ENCODE measurements at places on chromosomes 16 and 17.
A peak's percentile ranks its signal among the peaks of the same experiment; 100 is the strongest.

GRCh38 chr17:79969906-79970305 lies 65.8 kb downstream of the TBC1D16 start:
- no peak for DNase-seq

DNA sequence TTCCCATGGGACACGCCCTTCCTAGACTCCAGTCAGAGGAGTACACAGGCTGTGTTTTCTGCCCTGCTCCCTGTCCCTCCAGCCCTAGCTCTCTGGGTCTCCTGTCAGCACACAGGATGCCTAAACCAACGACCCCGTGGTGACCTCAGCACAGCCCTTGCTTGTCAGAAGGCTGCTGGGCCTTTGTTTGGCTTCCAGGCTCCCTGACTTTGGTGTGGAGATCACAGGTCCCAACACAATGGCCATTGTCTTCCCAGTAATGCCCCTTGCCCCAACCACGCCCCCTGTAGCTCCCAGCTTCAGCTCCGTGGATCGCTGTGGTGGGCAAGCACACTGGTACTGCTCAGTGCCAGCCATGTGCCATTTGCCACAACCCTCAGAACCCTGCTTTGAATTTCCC lies 15.0 kb downstream of the HNF1B start:
- DNase-seq, result no peak

GRCh38 chr17:64706224-64707049 lies 44.3 kb upstream of the SMURF2 start:
- peak; percentile 68 for DNase-seq

DNA sequence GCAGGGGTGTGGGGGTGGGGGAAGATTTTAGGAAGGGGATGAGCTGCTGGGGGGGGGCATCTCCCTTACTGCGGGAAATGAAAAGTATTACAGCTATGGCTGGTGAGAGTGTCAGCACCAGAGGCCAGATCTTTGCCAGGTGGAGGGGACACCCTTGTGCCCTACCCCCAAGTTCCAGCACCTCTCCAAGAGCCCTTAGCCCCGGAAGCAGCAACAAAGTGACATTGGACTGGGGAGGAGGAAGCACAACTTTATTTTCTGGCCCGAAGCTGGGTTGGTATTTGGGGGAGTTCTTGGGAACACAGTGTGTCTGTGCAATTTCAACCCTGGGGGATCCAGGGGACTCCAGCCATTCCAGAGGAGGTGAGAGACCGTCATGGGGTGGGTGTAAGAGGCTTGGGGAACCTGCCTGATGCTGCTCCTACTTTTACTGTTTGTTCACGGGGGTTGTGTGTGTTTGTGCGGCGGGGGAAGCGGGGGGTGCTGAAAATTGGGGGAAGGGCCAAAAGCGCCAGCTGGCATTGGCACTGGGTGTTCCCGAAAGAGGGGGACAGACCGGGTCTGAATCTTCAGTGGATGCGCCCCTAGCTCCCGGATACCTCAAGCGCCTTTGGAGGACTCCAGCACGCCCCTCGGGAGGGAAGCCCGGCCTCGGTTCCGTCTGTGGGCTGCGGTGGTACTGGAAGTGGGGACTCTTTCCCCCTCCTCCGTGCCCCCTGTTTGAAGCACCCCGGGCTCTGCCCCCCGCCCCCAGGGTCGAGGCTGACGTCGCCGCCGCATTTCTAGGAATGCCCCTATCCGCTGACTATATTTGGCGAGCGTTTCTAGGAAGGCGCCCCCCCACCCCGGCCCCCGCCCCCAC lies 230.3 kb downstream of the MRTFB start:
- DNase-seq, result no peak

- DNase-seq, result no peak
These were observed 45.9 kb downstream of the KANSL1 start for GRCh38 chr17:46147296-46147695.

DNA sequence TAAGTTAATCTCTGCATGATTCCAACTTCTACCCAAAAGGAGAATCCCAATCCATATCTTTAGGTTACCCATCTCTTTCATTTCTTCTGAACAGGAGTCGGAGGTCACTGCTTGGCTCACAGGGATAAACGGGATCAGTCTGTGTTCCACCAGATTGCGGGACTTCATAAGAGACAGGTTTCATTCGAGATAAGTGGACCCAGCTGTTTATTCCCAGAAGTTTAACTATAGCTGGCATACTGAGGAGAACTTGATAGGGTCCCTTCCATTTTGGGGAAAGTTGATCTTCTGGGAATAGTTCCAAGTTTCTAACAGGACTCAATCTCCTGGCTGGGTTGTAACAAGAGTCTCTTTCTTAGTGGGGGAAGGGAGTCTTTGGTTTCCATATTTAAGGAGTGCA lies 45.4 kb upstream of the ARL4D start:
- no peak for DNase-seq

GRCh38 chr16:50611332-50611934 lies 63.2 kb downstream of the NKD1 start:
- no peak for DNase-seq

DNA sequence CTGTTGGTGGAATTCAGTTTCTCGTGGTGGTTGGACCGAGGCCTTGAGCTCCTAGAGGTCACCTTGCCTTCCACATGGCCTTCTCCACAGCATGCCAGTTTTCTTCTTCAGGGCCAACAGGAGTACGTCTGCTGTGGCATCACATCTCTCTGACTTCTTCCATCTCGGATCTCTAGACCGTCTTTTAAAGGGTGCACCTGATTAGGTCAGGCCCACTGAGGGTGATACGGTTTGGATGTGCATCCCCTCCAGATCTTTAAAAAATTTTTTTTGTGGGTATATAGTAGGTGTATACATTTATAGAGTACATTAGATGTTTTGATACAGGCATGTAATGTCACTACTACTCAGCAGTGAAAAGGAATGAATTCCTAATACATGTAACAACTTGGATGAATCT lies 58.3 kb upstream of the BRD7 start:
- no peak for DNase-seq

GRCh38 chr17:16971458-16972338 lies at the start of gene TNFRSF13B:
Gene TNFRSF13B, minus strand, starts transcription at chr17:16972118. Its CDS starts 43 bp downstream, at chr17:16972075.
- no peak for DNase-seq

DNA sequence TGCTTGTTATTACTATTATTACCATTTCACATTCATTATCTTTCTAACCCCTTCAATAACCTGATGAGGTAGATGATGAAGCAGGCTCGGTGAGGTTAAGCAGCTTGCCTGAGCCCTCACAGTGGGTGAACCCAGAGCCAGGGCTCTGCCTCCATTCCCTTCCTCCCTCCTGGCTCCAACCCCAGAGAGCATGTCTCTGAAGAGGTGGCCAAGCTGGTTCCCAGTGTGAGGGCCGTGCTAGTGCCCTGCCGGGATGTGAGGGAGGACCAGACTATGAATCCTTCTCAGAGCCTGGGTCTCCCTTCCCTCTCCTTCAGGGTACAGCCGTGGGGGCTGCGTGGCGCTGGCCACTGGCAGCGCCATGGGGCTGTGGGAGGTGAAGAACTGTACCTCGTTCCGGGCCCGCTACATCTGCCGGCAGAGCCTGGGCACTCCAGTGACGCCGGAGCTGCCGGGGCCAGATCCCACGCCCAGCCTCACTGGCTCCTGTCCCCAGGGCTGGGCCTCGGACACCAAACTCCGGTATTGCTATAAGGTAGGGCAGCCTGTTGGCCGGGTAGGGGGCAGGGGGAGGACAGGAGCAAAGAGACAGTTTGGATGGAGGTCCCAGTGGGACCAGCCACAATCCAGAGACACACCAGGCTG lies 49.6 kb downstream of the MRC2 start:
- no peak for DNase-seq

GRCh38 chr17:32285306-32285705 lies 19.7 kb downstream of the RHBDL3 start:
- no peak for DNase-seq

DNA sequence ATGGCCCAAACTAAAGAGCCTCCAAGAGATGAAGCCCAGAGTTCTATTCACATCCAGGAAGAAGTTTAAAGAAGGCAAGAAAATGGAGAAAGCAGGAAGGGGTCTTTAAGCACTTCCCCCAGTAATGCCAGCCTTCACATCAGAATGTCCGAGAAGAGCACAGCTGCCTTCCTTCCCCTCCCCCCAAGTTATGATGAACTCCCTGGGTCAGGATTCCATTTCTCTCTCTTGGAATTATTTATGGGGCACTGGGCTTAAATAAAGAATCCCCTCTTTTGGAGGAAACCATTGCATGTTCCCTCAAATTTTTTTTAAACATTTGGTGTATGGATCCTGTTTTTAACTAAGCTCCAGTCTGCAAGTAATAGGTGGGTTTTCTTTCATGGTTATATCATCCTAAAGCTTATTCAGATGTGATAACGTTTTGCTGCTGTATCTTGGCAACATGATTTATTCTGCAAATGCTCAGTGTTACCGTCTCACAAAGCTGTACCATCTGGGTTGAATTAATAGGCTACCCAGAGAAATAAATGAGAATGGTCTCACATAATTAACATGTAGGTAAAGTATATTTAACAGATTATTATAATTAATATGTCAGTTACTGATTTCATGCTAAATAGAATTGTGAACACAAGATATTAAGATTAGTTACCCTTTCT lies 160.9 kb upstream of the TOX3 start:
- no peak for DNase-seq

GRCh38 chr17:50931144-50931908 lies 65.2 kb upstream of the TOB1 start:
- no peak for DNase-seq

- peak; percentile 77 for DNase-seq
These were observed 6.9 kb upstream of the CES3 start for GRCh38 chr16:66954097-66954659.

DNA sequence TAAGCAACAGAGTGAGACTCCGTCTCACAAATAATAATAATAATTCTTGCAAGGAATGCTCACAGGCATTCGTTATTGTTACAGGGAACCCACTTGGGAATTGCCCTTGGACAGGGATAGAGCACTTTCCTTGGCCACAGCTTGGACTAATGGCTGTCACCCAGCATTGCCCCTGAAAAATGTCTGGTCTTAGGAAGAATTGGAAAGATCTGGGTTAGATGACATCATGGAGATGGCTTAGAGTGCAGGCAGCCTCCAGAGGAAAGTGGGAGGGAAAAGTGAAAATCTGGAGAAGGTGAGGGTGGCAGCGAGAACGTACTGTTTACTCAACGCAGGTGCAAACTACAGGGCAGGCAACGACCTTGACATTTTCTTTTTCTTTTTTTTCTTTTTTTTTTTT lies 59.3 kb upstream of the MRTFB start:
- no peak for DNase-seq
